Stimulated activated CD8-positive, alpha-beta memory T cell treated with anti-CD3 and anti-CD28 coated beads, Interleukin-7, amount 100 ng/mL, for 1 hour (primary cell): ENCODE measurements at places on chromosomes 11 and 22.
A peak's percentile ranks its signal among the peaks of the same experiment; 100 is the strongest.

- no peak for DNase-seq
Measured at GRCh38 chr11:115385226-115385625, 119.0 kb downstream of the CADM1 start.

- DNase-seq: no peak
Measured at GRCh38 chr11:68978931-68979594, 1.7 kb downstream of the MRGPRD start.

GRCh38 chr11:122598971-122599370, 56.6 kb upstream of the UBASH3B start:
- DNase-seq: no peak

DNA sequence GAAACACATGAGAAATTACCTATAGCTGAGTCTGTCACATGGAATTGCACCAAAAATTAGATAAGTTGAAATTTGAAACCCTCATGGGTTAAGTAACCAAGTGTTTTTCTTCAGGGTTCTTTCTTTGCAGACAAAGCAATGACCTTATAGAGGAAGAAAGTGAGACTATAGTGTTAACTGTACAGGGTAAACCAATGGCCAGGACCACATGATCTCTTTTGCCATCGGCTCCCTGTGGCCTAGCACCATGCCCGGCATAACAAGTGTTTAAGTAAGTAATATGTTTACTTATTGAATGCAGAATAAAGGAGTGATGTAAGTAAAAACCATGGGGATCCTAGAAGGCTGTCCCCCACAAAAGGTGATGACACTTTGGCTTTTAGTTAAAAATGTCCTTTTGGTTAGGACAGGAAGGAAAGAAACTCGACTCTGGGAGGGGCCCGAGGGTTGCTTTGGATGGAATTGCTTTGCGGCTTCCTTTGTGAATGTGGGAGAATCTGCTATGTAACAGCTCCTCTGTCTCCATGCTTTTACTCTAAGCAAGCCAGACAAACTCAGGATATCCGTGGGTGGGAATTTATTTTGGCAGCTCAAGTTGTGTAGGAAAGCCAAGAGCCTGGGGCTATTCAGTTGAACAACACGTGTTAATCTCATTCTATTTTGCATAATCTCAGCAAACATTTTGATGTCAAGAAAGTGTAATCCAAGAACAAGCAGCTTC, 454.7 kb downstream of the INSC start:
- no peak for DNase-seq

DNA sequence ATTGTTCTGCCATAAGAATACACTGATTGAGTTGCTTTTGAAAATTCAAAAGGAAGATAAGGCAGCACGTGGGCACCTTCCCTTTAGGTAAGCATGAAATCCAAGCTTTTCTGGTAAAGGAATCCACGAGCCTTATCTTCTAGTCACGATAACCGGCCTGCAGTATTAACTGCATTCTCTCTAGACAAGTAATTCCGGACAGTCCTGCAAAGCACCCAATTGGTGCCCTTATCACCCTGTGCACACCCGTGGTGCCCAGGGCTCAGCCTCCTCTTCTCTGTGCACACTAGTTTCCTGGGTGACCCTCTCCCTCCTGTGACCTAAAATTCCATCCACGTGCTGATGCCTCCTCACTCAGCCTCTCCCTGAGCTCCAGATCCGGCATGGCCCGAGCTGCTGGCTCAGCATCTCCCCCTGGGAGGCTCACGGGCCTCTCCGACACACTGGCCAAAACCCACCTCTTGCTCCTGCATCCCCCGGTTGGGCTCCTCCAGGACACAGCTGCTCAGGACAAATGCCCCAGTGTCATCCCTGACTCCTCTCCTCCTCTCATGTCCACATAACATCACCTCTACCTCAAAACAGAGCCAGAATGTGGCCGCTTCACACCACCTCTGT, 63.7 kb downstream of the PACSIN2 start:
- DNase-seq: no peak

DNA sequence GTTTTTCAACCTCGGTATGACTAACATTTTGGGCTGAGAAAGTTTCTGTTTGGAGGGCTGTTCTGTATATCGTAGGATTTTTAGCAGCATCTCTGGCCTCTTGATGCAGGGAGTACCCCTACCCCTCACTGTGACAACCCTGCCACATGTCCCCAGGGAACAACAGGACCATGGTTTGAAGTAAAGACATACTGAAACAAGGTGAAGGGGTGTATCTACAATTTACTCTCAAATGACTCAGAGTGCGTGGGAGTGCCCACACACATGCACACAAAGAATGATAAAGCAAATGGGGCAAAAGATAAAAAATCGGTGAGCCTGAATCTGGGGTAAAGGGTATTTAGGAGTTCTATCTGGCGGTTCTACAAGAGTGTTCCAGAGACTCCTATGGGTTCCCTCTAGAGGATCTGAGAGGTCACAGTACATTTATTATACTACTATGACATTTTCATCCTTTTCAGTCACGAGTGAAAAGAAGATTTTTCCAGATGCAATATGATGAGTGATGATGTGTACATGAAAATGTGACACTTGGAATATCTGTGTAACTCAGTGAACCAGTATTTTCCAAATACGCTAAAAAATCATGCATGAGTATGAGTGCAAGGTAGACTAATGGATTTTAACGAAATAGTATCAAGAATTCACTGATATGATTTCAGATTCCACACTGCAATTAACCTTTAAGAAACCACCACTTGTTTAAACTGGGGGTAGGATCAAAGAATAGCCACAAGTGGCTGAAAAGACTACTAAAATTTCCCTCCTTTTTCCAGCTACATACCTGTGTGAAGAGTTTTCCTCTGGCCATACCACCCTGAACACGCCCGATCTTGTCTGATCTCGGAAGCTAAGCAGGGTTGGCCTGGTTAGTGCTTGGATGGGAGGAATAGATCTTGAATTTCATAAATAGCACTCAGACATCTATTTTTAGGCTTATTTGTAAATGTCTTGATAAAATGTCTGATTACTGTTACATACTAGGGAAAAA, 56.3 kb upstream of the YPEL1 start:
- no peak for DNase-seq

- no peak for DNase-seq
Measured at GRCh38 chr11:773830-774229, 3.5 kb downstream of the GATD1 start.

GRCh38 chr22:29524442-29525191, 28.9 kb downstream of the THOC5 start:
- DNase-seq: no peak

DNA sequence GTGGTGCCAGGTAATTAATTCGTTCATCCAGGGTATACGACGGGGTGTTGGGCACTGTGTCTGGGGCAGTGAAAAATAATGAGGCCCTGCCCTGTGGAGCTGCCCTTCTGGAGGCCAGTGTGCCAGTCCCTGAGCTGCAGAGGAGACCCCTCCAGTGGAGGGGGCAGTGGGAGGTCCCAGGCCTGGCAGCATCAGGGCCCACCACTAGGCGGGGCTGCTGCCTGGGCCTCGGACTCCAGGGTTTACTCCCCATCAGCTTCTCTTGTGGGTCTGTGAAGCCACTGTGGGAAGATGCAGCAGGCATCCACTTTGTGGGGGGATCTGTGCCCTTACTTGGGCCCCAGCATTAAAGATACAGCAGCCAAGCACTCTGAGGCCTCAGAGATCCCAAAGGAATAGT, 17.4 kb upstream of the TMPRSS6 start:
- no peak for DNase-seq

GRCh38 chr11:57712256-57713150, at the start of gene TMX2:
TMX2 (plus strand) TSS chr11:57712593; CDS start chr11:57712619, 26 bp downstream.
- DNase-seq: peak; percentile 77
